ENCODE measurements at places on chromosomes 6 and 20.
A peak's percentile ranks its signal among the peaks of the same experiment; 100 is the strongest.

DNA sequence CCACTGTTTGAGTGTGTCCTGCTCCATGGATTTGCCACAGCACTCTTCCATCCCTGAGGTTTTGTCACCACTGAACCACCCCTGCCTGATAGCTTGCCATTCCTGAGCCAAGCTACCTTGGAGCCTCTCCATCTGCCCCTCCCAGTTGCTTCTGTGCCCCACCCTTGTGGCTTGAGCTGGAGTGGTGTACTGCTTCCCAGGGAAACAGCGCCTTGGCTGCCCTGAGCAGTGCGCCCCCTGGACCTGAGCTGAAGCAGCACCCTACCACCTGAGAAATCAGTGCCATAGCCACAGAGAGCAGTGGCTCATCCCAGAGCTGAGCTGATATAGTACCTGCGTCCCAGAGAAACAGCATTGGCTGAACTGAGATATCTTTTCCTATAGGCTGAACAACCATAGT lies 40.3 kb downstream of the IL22RA2 start:
- no peak for DNase-seq

DNA sequence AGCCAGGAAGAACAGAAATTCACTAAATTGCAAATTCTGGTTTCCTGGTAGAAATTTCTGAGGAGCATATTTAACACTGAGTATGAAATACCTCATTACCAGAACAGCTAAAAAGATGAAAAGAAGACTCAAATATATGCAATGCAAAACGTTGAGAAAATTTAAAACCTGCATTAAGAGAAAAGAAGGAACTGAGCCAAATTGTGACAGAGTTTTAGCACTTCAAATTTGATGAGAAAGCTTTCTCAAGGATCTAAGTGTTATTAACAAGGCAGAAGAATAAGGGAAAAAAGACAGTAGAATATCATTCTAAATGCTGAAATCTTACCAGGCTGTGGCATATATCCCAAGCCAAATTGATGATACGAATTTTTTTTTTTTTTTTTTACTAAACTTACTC lies 443.0 kb downstream of the COL12A1 start:
- DNase-seq: no peak

GRCh38 chr20:18331694-18332093 lies 43.4 kb downstream of the ZNF133 start:
- DNase-seq: no peak

DNA sequence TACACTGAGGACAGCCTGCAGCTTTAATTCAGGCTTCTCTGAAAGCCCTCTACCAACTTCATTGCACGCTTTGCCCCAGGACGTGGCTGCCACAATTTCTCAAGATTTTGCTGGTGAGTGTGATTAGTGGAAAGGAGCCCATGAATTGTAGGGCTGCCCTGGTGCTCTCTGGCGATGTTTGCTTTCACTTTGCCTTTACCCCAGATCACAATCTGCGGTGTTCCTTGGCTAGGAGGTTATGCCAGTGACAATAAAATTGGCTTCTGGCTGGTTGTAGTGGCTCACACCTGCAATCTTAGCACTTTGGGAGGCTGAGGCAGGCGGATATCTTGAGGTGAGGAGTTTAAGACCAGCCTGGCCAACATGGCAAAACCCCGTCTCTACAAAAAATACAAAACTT lies 139.3 kb downstream of the FOXC1 start:
- no peak for DNase-seq

GRCh38 chr6:166713434-166714186 lies 86.6 kb upstream of the RPS6KA2 start:
- no peak for DNase-seq

GRCh38 chr6:166275714-166276166 lies 32.5 kb downstream of the PRR18 start:
- peak; percentile 63 for DNase-seq

DNA sequence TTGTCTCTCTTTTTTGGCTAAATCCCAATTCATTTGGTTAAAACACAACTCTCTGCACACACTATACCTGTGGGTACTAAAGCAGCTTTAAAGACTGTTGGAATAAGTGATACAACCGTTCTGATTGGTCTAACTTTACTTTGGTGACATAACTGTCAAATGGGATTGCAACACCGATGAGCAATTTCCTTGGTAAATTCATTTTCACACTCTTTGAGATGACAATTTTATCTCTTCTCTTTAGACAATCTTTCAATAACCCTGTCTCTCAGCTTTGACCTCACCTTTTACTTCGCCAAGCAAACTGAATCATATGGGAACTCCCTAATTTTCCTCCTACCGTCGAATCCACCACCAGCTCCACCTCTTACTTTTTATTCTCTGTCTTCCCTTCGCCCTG lies 60.8 kb downstream of the ECT2L start:
- no peak for DNase-seq

DNA sequence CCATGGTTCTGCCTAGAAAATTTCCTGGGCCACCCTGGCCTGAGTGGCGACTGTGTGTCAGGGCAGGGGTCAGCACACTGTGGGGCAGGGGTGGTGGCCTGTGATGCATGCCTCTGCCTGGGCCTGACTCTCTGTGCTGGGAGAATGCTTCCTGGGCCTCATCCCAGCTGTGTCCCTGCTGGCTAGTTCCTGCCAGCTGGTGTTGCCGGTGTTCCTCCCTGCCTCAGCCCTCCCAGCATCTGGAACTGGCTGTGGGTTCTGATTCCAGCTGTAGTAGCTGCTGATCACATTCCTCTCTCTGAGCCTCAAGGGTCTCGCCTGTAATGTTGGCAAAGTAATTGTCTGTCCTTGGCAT lies 101.5 kb downstream of the SYCP2 start:
- no peak for DNase-seq

GRCh38 chr6:140809694-140810101 lies 1323.0 kb upstream of the GJE1 start:
- DNase-seq: no peak

DNA sequence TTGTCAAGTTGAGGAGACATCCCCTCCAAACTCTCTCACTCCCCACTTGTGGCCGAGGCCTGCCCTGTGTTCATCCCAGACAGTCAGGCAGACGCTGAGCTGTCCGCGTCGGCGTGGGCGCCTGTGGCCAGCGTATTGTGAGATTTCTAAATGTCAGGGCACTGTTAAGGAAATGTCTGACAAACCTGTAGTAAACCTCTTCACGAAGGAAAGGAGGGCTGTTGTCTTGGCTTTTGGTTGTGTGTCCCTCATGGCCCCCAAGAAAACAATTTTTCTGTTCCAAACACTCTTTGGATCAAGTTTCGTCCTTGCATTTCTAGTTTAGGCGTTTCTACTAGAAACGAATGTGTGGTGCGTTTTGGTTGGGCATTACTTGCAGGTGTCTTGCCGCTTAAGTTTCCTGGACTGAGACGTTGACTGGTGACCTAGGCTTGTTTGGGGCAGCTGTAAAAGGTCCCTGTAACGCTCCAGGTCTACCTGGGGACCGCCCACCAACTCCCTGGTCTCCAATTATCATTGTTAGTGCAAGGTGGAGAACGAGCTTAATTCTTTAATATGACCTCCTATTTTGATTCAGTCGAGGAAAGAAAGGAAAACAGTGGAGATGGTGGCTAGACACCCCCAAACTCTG lies 8.7 kb upstream of the POU3F2 start:
- no peak for DNase-seq

- peak; percentile 77 for DNase-seq
Observed at GRCh38 chr6:108559884-108560462, 744 bp upstream of the FOXO3 start.

GRCh38 chr6:118903138-118903537 lies 9.2 kb downstream of the ASF1A start:
- DNase-seq: no peak

DNA sequence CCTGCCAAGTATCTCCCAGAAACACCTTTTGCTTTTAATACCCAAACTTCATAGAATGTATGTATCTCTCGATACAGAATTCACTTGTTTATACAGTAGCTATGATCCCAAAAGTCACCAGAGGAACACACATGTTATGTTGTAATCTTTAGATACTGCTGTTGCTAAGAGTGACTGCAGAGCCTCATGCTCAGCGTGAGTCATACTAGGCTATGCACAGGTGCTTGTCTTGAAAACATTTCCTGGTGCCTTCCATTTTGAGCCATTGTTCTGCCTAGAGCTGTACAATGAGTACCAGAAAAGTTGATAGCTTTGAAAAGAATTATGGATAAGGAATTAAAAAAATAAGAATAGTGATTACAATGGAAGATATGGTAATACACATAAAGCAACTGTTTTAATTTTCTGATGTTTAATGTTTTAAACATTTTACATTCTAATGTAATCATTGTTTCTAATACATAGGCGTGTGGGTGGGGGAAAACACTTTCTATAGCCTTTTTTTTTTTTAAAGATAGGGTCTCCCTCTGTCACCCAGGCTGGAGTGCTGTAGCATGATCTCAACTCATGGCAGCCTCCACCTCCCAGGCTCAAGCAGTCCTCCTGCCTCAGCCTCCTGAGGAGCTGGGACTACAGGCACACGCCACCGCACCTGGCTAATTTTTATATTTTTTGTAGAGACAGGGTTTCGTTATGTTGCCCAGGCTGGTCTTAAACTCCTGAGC lies 79.4 kb downstream of the CD24 start:
- no peak for DNase-seq

GRCh38 chr6:96786336-96786735 lies 50.9 kb downstream of the GPR63 start:
- no peak for DNase-seq

DNA sequence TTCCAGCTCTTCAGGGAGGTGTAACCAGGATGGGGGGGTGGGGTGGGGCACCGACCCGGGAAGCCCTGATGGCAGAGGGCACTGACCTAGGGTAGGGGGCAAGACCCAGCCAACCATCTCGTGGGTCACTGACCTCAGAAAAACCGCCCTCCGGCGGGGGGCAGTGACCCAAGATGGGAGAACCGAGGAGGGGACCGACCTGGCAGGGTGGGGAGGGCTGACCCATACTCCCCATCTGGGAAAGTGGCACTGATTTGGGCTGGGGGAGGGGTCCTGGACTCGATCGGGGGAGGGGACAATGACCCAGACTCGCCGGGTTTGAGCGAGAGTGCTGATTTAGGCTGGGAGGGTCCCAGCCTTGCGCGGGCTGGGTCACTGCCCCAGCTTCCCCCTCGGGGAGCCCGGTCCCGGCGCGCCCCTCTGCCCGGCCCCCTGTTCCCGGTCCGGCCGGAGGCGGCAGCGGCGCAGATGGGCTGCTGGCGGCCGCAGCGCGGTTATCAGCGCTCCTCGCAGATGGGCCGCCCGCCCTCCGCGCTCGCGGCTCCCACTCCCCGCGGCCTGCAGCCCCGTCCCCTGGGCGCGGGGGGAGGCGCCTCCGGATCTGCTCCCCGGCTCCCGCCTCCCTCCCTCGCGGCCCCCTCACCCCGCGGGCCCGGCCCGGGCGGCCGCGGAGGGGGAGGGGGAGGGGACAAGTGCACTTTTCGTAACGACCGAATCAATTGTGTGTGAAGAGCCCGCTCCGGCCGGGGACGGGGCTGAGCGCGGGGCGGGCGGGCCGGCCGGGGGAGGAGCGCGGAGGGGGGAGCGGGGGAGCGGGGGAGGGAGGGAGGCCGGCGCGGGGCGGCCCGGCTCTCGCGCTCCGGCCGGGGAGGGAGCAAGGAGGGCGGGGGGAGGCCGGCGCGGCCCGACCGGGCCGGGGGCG lies 2.2 kb downstream of the NOL4L start:
- DNase-seq: no peak

- DNase-seq: no peak
Observed at GRCh38 chr20:1302685-1303541, 26.0 kb downstream of the SDCBP2 start.

GRCh38 chr6:114435985-114436384 lies 93.2 kb upstream of the HS3ST5 start:
- DNase-seq: no peak

- no peak for DNase-seq
Observed at GRCh38 chr6:39948199-39948791, 14.0 kb upstream of the MOCS1 start.

GRCh38 chr20:45211569-45212474 lies 5.0 kb downstream of the SEMG1 start:
- DNase-seq: no peak

GRCh38 chr6:53014063-53014462 lies 19.0 kb upstream of the GSTA4 start:
- no peak for DNase-seq

DNA sequence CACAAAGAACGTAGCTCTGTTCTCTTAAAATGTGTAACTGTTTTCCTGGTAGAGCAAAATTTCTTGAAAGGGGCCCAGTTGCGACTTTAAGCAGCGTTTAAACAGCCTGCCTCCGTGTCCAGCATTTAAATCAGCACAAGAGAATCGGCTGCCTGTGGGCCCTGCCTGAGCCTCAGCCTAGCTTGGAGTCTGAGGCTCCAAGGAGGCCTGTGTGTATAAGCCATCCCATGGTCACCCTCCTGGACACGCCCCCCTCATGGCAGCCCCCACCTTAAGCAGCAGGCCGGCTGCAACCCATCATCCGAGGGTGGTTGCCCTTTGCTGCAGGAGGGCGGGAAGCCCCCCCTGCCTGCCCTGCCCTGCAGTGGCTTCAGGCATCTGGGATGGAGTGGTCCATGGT lies 18.9 kb downstream of the SDCBP2 start:
- DNase-seq: no peak

DNA sequence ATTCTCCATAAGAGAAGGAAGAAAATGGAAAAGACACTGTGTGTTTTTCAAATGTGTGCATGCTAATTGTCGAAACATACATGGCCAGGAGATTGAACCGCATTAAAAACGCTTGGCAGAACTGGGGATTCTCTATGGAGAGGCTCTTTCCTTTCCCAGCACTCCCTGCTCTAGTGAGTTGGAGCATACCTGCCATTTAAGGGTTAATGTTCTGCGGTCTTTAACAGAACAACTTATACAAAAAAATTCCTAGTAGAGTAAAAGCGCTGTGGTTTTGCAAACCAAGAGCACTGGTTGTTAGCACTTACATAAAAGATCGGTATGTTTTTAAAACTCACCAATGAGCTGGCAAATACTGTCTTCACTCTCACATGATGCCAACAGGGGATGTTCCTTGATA lies 1.5 kb downstream of the TAGAP start:
- DNase-seq: no peak

- no peak for DNase-seq
Observed at GRCh38 chr6:41455818-41456217, 90.4 kb upstream of the FOXP4 start.

- no peak for DNase-seq
Observed at GRCh38 chr6:165668951-165669350, 5.9 kb upstream of the PDE10A start.

- DNase-seq: no peak
Observed at GRCh38 chr6:3825851-3826581, 23.2 kb upstream of the FAM50B start.

DNA sequence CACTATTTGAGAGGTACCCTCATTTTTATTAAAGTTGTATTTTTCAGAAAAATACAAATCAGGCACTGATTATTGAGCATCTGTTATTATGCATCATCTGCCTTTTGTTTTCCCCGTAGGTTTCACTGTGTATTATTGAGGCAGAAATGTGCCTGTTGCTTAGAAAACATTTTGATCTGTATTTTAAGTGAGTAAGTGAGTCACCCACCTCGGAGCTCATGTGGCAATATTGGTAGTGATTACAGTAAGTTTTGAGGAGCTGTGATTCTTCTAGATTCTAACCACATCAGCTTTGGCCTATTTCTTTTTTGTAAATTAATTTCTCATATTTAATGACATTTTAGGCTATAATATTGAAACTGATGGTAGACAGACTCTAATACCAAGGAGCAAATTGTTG lies 59.6 kb upstream of the LAMP5 start:
- no peak for DNase-seq

GRCh38 chr20:57457243-57458095 lies 66.3 kb downstream of the RBM38 start:
- DNase-seq: no peak

GRCh38 chr6:45610832-45611231 lies 233.1 kb upstream of the SUPT3H start:
- DNase-seq: no peak

GRCh38 chr6:160378882-160379281 lies 30.7 kb downstream of the SLC22A3 start:
- DNase-seq: peak; percentile 9

Data from NCI-H1105 (cell line).